Tibial nerve (tissue), 4 donors: ENCODE measurements at places on chromosomes 16 and 17. TPM values are rescaled to one million over a fixed set of nuclear protein-coding genes. Genes with fewer than 3 reads are reported as not detected.

TMEM231 gene
- 12.2 TPM for total RNA-seq

MAFG gene
- 17.9 TPM for total RNA-seq

IQCK gene
- 23.9 TPM for total RNA-seq

DDX52 gene
- total RNA-seq = 26.1 TPM

MARCHF10 gene
- 1.8 TPM for total RNA-seq

TUFM gene
- total RNA-seq = 88.1 TPM

ABI3 gene
- 9.6 TPM for total RNA-seq

CLEC10A gene
- total RNA-seq = 11.6 TPM

- no peak for DNase-seq
These were observed 503 bp upstream of the TBX4 start for GRCh38 chr17:61451538-61452300.

- DNase-seq = no peak
These were observed 702.6 kb upstream of the CDH8 start for GRCh38 chr16:62738666-62739460.

- DNase-seq = no peak
These were observed 19.0 kb downstream of the MED24 start for GRCh38 chr17:40035162-40035559.

GRCh38 chr17:6948562-6948961 is 47.3 kb upstream of the ALOX12 start:
- no peak for DNase-seq

- no peak for DNase-seq
These were observed 44.3 kb upstream of the PSMD7 start for GRCh38 chr16:74252329-74252728.

DNA sequence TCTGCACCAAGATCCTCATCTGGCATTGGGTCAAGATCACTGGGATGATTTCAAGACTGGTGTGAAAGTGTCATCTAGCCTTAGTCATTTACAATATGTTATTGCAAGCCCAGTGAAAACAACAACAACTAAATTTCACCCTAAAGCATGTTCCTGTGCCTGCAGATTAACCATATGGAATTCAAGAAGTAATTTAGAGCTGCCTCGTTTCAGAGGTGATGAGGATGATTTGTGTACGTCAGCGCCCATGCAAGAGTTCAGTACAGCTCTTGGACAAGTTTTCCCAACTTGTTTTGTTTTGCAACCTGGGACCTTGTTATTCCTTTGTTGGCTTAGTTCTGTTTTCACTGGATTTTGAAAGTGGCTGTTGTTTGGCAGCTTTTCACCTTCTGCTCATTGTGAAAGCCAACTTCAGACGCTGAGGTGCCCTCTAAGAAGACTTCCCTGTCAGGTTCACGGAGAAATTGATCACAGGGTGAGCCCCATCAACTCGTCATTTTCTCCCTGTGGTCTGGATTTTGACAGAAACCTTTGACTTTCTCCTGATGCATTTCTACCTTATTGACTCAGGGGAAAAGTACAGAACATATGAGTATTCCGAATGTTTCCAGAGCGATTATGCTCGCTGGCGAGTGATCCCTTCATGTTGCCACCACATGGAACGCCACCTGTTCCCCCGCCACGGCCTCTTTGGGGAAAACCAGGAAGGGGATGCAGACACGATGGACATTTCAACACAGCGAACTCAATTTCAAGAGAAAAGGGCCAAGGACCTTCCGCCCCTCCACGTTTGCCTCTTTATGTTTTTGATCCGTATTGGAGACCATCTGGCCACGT is 85.6 kb downstream of the FOXL1 start:
- no peak for DNase-seq

- no peak for DNase-seq
These were observed at the start of gene SPIRE2 for GRCh38 chr16:89828199-89828869. Gene SPIRE2 (plus strand): TSS chr16:89828475. CDS start chr16:89828551, 76 bp downstream.

DNA sequence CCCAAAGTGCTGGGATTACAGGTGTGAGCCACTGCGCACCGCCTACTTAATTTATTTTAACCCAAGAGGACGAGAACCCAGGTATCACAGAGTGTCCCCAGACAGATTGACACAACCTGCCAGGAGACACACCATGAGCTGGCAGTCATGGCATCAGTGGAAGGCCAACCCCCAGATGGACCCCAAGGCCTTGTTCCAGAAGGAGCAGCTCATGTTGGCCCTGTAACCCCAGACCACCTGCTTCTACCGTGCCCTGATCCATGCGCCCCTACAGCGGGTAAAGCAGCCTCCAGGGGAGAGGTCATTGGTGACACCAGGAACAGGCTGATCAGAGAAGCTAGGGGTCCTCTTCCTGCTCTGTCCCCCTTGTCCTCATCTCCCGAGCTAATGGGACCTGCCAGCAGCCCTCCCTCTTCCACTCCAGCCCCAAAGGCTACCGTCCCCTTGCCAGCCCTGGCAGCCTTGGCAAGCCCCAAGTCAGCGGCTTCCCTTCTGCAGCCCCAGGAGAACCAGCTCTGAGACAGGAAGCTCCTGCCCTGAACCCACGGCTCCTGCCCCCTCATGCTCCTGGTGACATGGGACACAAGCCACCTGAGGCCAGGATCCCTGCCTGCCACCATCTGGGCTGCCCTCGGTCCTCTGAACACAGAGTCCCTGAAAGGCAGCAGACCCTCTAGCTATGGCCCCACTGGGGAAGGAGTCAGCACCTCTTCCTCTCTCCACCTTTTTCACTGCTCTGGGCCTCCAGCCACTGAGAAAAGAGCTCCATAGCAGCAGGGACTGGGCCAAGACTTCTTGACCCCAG is 6.3 kb downstream of the SULT1A1 start:
- no peak for DNase-seq

GRCh38 chr17:45128989-45129388 is 3.3 kb downstream of the PLCD3 start:
- DNase-seq = no peak

DNA sequence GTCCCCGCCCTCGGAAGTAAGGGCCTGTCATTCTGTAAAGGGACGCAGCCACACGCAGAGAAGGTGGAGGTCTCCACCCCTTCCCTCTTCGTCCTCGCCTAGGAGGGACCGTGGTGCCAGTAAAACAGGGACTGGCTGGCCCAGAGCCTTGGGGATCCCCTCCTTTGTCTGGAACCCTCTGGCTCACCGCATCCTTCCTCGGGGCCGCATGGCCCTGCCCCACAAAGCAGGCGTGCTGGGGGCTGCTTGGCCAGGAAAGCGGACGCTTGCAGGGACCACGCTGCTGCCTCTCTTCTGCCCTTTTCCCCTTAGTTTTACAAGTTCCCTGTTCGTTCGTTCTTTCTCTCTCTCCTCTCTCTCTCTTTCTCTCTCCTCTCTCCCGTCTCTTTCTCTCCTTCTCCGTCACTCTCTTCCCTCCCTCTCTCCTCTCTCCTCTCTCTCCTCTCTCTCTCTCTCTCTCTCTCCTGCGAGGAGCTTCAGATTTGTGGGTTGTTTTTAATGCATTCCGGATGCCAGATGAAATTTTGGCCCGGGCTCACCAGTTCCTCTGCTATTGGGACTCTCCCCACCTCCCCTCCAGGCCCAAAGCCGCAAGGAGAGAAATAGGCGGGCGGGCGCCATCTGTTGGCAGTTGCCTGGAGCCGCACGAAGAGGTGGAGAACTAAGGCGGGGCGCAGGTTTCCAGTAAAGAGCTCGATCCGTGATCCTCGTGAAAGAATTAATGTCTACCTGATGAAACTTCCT is 35.1 kb upstream of the CDRT4 start:
- DNase-seq = peak; percentile 94

DNA sequence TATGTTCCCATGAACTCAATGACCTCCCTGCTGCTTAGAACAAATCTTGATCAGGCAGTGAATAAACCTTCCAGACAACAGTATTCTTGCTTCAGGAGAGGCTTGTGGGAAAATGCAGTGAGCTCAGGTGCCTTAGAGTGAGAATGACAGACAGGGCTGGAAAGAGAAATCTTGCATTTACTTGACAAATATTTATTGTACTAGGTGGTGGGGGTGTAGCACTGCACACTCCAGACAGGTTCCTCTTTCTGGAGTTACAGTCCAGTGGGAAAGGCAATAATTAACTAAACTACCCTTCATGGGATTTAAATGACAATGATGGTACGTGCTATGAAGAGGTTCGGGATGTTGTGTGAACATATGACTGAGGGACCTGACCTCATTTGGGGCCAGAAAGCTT is 182.9 kb downstream of the SHISA9 start:
- no peak for DNase-seq

DNA sequence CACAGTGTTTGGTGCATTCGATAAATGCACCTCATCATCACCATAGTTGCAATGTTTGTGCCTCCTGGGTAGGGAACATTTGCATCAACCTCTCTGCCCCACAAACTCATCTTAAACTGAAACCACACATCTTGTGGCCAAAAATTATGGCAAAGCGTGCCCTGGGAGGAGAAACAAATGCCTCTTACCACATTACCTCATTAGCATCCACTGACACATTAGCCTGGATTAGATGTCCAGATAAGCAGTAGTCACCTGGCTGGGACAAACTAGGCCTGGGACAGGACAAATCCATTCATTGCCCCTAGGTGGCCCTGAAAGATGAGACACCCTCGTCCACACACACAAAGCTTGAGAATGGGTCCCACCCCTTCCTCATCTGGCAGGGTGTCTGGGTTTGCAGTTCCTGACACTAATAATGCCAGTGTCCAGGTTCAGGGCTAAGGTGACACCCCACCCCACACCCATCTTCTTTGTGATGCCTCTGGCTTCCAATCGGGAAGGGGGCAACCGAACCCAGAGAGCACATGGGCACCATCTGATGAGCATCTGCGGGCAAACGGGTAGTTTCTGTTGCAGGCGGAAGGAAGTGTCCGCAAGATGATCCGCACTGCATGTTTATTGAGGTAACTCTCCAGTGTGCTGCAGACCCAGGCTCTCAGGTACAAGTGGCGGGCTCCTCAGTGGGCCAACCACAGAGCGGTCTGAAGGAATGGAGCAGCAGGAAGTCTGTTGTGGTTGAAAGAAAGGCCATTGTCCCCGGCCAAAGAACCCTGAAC is 8.6 kb downstream of the XYLT1 start:
- no peak for DNase-seq

DNA sequence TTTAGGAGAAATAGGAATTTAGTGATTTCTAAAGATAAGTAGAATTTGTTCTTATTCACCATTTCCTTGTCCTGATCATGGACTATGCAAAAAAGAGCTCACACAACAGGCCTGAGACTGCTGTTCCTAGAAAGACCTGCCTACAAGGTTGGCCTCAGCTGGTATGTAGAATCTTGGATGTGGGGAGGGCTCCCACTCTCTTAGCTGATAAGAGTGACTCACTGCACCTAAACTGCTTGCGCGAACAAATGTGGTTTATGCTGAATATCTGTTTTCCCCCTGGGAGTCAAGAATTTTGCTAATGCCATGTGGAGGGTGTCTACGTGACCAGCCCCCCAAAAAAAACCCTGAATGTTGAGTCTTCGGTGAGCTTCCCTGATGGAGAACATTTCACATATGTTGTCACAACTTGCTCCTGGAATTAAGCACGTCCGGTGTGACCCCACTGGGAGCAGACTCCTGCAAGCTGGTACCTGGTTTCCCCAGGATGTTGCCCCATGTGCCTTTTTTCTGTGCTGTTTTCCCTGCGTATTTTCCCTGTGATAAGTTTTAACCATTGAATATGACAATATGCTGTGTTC is 68.8 kb upstream of the HSBP1 start:
- DNase-seq = no peak

- peak; percentile 22 for DNase-seq
These were observed 39.3 kb downstream of the CHD9 start for GRCh38 chr16:53094013-53094630.

GRCh38 chr17:13194887-13195286 is 177.1 kb upstream of the ELAC2 start:
- DNase-seq = no peak

DNA sequence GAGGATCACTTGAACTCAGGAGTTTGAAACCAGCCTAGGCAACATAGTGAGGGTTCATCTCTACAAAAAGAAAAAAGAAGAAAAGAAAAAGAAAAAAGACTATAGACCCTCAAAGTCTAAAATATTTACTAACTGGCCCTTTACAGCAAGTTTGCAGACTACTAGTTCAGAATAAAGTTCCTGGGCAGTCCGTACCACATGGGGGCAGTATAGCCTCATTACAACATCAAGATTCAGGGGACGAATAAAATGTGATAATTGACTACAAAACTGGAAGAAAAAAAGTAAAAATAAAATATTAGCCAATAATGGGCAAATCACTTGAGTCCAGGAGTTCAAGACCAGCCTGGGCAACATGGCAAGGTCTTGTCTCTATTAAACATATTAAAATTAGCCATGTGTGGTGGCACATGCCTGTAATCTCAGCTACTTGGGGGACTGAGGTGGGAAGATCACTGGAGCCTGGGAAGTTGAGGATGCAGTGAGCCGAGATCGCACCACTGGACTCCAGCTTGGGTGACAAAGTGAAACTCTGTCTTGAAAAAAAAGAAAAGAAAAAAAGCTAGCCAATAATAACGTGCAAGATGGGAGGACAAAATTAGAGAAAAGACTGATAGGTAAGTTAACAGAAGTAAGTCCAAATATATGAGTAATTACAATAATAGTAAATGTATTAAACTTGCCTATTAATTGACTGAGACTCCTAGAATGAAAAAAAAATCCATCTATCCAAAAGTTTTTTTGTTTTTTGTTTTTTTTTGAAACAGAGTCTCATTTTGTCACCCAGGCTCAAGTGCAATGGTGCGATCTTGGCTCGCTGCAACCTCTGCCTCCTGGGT is 129.4 kb upstream of the SEC14L1 start:
- peak; percentile 17 for DNase-seq
